ENCODE measurements at places on chromosomes 11 and 22.

DNA sequence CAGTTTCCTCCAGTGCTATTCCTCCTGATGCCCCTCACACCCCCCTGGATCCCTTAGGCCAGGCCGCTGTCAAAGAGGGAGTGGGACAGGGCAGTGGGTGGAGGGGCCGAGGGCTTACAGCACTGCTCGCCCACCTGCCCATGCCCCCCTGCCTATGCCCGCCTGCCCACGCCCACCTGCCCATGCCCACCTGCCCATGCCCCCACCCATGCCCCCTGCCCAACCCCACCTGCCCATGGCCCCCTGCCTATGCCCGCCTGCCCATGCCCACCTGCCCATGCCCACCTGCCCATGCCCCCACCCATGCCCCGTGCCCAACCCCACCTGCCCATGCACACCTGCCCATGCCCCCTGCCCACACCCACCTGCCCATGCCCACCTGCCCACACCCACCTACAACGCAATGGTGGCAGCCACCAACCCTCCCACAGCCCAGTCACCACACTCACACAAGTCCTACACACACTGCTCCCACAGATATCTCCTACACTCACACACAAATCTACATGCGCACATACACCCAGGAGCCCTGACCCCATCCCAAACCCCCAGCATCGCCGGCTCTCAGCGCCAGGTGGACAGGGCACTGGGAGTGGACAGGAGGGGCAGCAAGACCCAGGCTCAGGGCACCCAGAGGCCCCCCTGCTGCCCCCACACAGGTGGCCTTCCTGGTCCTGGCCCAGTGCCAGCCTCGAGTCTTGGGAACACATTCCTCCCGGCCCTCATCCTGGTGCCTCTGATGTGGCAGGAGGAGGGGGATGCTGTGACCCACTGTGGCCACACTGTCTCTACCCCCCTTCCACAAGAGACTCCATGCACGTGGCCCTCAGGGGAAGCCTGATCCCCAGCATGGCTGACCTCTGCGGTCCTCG lies 61.8 kb downstream of the CYTH4 start:
- DNase-seq: no peak

DNA sequence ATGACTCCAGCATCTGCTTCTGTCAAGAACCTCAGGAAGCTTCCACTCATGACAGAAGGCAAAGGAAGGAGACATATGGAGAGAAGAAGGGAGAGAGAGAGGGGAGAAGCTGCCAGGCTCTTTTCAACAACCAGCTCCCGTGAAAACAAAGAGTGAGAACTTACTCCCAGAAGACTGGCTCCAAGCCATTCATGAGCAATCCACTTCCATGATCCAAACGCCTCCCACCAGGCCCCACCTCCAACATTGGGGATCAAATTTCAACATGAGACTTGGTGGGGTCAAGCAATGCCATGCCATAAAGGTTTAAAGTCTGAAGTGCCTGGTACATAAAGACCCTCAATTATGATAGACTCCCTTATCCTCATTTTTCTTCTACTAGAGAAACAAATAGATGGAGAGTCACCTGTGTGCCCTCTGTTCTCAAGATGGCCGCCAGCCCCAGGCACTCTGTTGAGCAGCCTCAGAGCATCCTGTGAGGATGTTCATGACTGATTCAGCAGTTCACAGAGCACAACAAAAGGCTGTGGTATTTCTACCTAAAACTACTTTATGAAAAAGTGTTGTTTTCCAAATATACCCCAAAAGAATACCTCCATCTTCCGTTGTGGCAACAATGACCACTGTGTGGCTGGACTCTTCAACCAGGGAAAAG lies 69.0 kb upstream of the CRTAM start:
- no peak for DNase-seq

DNA sequence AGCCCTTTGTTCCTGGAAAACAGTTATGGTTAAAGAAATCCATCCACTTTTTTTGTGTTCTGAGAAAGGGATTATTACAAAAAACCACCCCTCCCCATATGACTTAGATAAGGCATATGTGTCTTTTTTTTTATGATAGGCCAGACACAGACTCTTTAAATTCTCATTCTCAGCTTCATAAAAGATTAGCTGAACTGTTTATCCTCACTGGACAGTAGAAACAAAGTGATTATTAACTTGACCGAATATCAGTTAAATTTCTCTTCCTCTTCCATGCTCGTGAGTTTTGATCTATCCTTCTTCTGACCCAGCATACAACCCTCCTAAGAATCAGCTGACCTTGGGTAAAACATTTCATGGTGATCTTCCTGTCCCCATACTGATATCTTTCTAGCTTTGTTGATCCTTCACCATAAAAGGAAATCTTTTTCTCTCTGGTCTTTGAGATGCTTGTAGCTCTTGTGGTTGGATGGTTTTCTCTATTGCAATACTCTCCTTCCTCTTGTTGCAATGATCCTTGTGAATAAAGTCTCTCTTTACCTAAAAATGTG lies 26.2 kb downstream of the OR2AG2 start:
- DNase-seq: no peak

DNA sequence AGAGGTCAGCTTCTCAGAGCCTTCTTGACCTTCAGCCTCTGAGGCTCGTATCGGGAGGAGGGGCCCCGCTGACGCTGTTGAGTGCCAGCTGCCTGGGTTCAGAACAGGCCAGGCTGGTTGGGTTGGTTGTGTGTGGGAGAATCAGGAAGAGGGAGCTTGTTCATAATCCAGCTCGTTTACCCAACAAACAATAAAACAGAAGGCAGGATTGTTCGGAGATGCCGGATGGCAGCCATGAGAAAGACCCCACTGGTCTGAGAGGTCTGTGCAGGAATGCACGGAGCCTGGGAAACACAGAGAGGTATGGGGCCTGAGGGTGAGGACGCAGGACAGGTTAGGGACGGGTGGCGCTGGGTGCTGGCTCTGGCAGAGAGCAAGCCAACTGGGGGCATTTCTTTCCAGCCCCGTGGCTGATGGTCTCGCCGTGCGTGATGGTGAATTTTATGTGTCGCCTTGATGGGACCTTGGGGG lies 31.6 kb upstream of the SHANK2 start:
- DNase-seq: no peak
